ENCODE measurements at places on chromosomes 2 and 18.

DNA sequence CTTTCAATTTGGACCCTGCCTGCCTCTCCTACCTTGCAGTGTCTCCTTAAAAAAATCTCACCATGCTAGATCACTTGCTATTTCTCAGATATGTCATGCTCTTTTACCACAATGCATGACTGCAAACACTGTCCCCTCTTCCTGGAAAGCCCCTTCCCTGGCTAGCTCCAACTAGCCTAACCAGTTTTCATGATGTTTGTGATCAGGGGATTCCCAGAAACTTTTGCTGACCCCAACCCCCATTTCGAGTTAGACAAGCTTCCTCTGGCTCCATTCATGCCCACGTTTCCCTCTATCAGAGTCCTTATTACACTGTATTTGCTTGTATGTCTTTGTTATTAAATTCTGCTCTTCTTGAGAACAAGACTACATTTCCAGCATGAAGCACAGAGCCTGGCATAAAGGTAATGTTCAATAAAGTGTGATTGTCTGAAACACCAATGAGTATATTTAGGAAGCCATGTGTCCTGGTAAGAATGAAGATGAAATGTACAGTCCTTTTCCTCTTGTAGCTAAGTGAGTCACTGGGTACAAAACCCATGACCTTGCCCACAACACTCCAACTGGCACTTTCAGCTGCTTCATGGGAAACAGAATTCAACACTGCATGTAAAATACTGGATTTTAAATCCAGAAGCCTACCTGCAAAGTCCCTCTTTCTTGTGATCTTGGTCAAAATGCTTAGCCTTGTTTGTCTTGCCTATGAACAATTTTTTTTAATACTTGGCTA, 62.0 kb upstream of the ATL2 start:
- no peak for DNase-seq

DNA sequence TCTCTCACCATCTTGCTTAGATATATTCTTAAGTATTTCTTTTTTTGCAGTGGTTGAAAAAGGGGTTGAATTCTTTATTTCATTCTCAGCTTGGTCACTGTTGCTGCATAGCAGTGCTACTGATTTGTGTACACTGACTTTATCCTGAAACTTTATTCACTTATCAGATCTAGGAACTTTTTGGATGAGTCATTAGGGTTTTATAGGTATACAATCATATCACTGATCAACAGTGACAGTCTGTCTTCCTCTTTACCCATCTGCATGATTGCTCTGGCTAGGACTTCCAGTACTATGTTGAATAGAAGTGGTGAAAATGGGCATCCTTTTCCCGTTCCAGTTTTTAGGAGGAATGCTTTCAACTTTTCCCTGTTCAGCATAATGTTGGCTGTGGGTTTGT, 6.5 kb downstream of the STARD6 start:
- DNase-seq: no peak

- DNase-seq: no peak
Measured at GRCh38 chr2:50749216-50749615, 282.7 kb downstream of the NRXN1 start.

- no peak for DNase-seq
Measured at GRCh38 chr2:113228351-113228750, 50.4 kb downstream of the PAX8 start.

DNA sequence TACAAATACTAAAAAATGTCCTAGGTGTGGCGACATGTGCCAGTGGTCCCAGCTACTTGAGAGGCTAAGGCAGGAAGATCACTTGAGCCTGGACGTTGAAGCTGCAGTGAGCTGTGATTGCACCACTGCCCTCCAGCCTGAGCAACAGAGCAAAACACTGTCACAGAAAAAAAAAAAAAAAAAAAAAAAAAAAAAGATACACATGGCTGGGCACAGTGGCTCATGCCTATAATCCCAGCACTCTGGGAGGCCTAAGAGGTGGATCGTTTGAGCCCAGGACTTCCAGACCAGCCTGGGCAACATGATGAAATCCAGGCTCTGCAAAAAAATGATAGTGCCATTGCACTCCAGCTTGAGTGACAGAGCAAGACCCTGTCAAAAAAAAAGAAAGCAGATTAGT, 13.7 kb downstream of the KANSL1L start:
- DNase-seq: no peak

GRCh38 chr2:12971581-12972365, 255.0 kb downstream of the TRIB2 start:
- DNase-seq: no peak

- DNase-seq: no peak
Measured at GRCh38 chr2:234318361-234318760, 178.5 kb downstream of the ARL4C start.
